Karpas-422 (cell line): ENCODE measurements at places on chromosomes 7 and 10.

DNA sequence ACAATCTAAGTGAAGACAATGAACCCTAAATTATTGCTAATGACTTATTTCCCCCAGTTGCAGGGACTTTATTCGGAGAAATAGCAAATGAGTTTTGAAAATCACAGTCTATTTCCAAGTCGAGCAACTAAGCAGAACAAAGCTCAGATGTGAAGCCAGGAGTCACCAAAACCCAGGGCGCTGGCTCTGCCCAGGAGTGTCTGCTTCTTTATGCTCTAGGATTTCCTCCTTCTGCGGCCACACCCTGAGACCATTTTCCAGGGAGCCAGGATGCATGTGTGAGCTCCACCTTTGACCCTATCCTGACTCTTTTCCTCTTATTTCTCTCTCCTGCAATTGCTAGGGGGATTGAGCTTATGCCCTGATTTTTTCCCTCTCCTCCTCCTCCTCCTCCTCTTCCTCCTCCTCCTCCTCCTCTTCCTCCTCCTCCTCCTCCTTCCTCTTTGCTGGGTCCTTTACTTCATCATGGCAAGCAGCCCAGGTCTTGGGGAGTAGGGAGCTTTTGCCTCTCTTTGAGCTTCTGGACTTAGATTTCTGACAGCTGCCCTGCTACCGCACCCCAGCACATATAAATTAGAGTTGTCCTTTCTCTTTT is 234.4 kb downstream of the ARL4A start:
- DNase-seq = no peak

- no peak for DNase-seq
Measured at GRCh38 chr7:44276571-44277221, 48.7 kb downstream of the CAMK2B start.

GRCh38 chr10:110671788-110672579 is 27.8 kb downstream of the RBM20 start:
- peak; percentile 78 for DNase-seq

DNA sequence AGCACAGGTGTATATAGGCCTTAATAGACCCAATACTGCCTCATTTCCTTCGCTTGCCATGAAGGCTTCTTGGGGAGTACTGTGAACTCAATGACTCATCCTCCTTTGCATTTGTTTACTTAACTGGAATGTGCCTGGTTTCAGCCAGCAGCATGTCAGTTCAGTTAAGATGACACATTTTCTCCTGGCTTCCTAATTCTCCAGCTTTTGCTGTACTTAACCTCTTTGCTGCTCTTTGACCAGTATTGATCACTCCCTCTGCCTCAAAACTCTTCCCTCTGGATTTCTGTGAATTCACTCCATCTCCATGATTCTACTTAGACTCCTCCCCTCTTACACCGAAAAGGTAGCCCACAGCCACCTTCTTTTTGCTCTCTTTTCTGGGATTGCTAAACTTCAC is 135.7 kb downstream of the MAGI2 start:
- no peak for DNase-seq

DNA sequence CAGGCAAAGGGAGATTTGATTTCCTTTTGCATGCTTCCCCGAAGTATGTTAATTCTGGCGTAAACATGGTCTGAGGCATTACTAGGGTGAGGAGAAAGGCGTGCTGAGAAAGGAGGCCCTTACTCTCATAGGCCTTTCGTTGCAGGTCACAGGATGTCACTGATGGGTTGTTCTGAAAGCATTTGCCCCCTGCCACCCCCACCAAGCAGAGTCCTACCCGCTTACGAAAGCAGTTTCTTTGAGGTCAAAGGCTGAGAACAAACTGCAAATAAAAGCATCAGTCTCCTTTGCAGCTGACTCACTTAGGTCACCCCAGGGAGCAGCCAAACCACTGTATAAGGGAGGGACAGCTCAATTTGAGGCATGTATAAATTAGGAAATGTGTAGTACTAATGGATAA is 57.1 kb downstream of the BPGM start:
- no peak for DNase-seq

DNA sequence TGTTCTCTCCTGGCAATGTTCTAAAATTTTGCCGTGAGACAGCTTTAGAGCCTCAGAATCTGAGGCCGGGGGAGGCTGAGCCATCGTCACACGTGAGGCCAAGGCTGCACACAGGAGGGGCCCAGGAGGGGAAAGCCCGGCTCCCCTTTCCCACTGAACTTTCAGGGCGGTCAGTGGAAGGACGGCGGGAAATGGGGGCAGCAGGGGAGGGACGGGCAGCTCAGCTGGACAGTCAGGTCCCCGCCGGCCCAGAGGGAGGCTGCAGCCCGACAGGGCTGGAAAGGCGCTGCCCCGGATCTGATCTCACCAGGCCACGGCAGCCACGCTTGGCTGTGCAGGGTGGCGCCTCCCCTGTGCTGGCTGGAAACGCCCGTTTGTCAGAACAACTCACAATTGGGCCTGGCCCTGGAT is 43.3 kb upstream of the ADGRA1 start:
- DNase-seq = no peak

GRCh38 chr10:84789026-84789425 is 460.6 kb downstream of the CCSER2 start:
- no peak for DNase-seq

GRCh38 chr10:33248638-33249037 is 85.8 kb downstream of the NRP1 start:
- DNase-seq = no peak

GRCh38 chr10:22437620-22438588 is 92.6 kb downstream of the SPAG6 start:
- DNase-seq = no peak
